Pancreas (tissue), 10 donors: ENCODE measurements at places on chromosomes 16 and 17. TPM values are rescaled to one million over a fixed set of nuclear protein-coding genes. Genes with fewer than 3 reads are reported as not detected.

DNA sequence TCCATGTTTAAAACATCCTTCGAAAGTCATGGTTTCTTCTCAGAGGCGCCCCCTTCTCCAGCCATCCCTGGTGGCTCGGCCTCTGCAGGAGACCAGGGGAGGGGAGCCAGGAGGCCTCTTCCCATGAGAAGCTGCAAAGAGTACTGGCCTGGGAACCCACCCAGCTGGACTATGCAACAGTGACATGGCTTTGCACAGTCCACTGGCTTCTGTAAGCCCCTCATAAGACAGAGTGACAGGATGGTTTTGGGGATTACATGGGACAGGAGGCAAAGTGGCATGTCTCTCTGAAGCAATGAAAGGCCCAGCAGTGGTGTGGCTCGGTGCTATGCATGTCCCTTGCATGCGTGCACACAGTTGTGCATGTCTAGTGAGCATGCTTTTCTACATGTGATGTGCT, 99.5 kb downstream of the C16orf78 start:
- DNase-seq = no peak

DNA sequence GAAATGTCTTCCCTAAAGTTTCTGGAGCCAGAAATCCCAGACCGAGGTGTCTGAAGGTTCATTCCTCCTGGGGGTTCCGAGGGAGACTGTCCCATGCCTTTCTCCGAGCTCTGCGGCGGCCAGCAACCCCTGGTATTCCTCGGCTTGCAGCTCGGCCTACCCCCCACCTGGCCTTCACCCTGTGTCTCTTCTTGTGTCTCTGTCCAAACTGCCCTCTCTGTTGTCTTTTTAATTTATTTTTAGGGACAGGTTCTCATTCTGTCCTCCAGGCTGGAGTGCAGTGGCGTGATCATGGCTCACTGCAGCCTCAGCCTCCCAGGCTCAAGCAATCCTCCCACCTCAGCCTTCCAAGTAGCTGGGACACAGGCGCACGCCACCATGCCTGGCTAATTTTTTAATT, 211.7 kb downstream of the SEC14L1 start:
- no peak for DNase-seq

- no peak for DNase-seq
Measured at GRCh38 chr16:68951991-68952877, 108.9 kb downstream of the TANGO6 start.

- no peak for DNase-seq
Measured at GRCh38 chr17:4913994-4914393, 11.1 kb upstream of the CHRNE start.

PMFBP1 gene
- 2.2 TPM for total RNA-seq

NPIPA3 gene
- 1.8 TPM for total RNA-seq

DNA sequence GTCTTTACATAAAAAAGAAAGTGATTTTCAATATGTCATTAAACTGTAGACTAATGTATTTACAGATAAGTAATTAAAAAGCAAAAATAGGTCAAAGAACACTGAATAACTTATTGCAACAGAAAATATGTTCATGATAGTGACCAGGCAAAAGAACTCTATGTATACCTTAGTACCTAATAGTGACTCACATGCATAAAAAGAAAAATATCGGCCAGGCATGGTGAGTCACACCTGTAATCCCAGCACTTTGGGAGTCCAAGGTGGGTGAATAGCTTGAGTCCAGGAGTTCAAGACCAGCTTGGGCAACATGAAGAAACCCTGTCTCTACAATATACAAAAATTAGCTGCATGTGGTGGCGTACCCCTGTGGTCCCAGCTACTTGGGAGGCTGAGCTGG, 33.0 kb upstream of the TOM1L1 start:
- no peak for DNase-seq

DNA sequence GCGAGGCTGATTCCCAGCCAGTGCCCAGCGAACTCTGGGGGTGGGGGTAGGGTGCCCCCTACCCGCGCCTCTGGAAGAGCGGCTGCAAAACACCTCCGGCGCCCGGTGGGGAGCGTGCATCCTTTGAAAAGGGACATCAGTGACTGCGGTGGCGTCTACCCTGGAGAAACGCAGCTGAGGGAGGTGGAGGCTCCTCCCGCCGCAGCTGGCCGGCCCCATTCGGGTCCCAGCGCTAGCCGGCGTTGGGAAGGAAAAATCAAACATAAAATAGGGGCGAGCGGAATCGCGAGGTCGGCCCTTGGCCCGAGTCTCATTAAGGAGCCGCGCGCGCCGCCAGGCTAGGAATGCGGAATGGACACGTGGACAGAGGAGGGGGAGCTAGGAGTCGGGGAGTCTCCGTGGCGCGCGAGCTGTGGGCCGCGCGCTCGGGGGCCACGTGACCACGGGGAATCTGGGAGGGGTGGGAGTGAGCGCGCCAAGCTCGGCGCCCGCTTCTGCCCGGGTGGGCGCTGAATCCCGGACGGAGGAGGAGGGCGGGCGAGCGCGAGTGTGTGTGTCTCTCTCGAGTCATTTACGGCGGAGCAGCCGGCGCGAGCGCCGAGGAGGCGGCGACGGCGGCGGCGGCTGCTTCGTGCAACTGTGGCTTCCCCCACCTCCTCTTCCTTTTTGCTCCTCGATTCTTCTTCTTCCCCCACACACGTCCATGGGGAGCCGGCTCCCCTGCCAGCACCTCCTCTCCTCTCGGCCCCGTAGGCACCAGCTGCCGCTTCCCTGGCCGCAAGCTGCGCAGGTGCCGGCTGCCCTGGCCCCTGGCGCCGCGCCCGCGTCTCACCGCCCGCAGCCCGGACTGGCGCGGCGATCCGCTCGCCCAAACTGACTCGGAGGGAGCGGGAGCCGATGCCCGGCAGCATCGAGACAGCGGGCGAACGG, at the start of gene TMEM132E:
Gene TMEM132E, plus strand, starts transcription at position 566 of the 930 bp plus-strand sequence. CDS start 1,495 bp downstream, outside the sequence.
- peak; percentile 35 for DNase-seq

TMIGD1 gene
- total RNA-seq = not detected

DNA sequence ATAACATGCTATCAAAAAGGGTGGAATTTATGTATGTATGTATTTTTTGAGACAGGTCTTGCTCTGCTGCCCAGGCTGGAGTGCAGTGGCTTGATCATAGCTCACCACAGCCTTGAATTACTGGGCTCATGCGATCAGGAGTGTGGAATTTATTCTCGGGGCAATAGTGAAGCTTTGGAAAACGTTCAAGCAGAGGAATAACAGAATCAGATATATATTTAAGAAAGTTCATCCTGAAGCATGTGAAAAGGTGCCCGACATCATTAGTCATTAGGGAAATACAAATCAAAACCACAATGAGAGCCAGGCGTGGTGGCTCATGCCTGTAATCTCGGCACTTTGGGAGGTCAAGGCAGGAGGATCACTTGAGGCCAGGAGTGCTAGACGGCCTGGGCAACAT, 7.7 kb upstream of the ITGAE start:
- no peak for DNase-seq

DNA sequence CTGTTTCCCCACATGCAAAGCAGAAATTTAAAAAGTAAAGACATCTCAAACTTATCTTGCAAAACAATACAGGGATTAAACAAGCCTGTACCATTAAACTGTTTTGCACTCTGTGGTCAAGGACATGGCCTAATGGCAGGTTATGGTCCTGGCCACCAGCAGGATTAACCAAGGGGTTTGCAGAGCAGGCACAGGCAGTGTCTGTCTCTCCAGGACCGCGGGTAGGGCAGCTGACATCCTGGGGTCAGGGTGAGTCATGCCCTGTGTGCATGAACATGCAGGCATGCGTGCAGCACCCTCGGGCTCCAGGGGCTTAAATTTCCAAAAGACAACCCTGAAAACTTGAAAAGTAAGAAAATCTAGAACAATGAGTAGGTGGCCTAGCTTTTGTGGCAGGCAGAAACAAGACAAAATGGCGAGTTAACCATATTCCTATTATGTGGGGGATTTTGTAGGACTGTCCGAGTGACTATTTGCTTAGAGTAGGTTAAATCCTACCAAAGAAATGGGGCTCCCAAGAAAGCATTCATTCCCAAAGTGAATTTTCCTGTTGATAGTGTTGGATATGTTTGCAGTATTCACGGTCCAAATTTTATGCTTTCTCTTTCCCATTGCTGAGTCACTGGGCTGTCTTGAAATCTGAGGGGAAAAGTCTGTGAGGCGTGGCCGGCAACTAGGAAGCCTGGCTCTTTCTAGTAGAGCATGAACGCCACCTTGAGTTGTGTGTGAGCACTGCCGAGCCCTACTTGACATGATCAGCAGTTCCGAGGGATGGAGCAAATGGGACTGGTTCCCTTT, 158.4 kb upstream of the FAM20A start:
- DNase-seq = peak; percentile 78

DNA sequence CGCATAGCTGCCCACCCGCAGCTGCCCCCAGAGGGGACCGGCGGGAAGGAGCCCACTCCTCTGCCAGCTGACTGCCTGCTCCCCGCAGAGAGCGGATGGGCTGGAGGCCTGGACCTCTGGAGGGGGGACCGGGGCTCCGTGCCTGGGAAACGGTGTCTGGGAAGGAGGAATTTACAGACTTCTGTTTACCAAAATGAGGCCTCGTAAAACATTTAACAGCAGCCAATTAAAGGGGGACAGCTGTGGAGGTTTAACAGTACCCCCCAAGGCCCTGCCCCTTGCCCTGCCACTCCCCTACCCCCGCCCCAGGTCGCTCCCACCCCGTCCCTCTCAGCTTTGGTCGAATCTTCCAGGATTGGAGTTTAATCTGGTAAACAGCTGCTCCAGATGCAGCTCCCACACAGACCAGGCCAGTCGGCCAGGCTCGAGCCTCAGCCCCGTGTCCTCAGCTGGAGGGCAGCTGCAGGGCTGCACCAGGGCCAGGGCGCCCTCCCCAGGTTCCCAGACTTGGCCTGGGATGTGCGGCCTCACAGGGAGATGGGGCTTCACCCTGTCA, 41.1 kb downstream of the BAHCC1 start:
- no peak for DNase-seq

DNA sequence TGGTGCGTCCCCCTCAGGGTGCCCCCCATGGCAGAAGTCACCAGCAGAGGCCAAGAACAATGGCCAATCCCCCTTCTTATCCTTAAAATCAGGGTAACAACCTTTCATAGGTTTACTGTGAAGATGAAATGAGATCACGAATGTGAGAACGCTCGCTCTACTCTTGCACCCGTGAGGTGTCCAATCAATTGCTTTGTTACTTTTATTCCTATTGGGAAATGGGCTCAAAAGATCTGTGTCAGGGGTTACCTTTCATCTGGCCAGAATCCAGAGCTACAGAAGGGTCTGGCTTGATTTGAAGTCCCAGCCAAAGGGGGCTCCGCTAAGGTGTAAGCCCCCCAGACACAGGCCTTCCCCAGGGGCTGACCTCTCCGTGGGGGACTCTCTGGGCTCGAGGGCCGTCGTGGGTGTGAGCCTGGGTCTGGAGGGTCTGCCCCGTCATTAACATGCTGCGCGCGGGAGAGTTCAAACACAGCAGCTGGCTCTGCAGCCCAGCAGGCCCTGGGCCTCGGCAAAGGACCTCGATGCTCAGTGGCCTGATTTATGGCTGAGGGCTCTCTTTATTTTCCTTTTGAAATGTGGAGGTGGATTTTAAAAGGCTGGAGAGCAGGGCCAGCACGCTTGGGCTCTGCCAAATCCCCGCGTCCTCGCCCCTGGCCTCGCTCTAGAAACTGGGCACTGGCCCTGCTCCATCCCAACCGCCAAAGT, 10.4 kb downstream of the ABR start:
- no peak for DNase-seq

DNA sequence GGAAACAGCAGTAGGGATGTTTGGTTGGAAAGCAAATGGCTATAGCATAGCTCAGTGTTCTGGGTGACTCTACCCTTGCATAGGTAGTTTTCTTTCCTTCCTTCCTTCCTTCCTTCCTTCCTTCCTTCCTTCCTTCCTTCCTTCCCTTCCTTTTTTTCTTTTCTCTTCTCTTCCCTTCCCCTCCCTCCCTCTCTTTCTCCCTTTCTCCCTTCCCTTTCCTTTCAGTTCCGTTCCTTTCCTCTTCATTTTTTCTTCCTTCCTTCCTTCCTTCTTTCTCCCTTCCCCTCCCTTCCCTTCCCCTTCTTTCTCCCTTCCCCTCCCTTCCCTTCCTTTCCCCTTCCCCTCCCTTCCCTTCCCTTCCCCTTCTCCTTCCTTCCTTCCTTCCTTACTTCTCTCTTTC, 31.3 kb downstream of the GDE1 start:
- DNase-seq = no peak

GAST gene
- total RNA-seq = not detected

CDC42EP4 gene
- total RNA-seq = 56.2 TPM

DNA sequence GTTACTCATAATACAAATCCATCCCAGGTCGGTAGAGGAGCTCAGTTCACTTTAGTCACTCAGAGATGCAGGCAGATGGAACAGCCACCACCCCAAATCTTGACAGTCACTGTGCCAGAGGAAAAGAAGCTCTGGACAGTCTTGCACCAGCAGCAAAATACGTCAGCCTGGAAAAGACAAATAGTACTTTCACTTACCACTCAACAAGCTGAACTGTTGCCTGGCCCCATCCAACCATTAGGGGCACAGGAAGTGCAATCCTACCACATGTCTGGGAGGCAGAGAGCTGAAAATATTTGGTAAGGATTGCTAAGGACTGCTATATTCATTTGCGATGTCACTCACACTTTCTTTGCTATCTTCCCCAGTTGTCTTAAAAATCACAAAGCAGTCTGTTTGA, 239.1 kb upstream of the TOX3 start:
- DNase-seq = no peak

DNA sequence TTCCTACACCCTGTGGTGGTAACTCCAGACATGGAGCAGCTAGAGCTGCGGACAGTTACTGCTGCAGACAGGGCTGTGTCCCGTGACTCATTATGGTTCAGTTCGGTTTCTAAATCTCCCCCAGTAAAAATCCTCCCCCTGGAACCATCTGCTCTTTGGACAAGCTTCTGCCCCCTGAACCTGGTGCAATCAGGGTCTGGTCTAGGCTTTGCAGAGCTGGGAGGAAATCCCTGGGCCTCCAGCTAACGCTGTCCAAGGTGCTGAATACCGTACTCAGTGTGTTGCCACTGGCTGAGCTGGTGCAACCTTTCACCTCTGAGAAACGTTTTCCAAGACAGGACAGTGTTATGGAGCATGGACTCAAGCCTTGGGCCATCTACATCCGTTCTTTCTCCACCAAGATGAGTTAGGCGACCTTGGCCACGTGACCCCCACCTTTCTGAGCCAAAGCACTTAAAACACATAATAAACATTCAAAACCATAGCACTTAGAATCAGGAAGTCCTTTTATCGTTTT, 142.0 kb downstream of the CPPED1 start:
- DNase-seq = no peak

DNA sequence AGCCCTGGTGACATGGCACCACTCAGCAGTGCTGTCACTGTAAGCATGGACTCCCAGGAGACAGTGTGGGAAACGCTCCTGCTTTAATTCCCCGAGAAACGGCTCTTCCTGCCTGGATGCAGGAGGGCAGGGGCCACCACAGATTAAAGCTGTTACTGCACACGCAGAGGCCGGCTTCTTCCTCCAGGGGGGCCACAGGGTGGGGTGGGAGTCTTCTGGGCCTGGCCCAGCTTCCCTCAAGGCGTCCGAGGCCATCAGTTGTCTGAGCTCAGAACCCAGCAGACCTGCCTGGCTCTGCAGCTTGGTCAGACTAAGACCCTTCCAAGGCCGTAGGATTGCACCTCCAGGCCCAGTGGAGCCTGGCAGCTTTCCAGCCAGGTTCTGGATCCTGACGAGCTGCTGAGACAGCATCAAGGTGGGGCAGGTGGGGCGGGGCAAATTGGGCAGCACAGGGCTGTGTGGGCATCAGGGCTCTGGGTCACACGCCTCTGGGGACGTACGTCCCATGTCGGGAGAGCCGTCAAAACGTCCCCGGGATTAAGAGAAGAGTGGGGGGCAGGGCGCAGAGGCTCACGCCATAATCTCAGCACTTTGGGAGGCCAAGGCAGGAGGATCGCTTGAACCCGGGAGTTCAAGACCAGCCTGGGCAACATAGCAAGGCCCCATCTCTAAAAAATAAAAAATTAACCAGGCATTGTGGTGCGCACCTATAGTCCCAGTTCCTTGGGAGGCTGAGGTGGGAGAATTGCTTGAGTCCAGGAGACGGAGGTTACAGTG, 5.0 kb upstream of the CAPN15 start:
- no peak for DNase-seq

GRCh38 chr16:87306516-87306915, 10.7 kb downstream of the C16orf95 start:
- DNase-seq = no peak
